Activated CD8-positive, alpha-beta memory T cell treated with anti-CD3 and anti-CD28 coated beads, Interleukin-2, amount 10 ng/mL, durations not matched to agents 7 days and 5 days (primary cell): ENCODE measurements at places on chromosomes 11 and 22. TPM values are rescaled to one million over a fixed set of nuclear protein-coding genes. Genes with fewer than 3 reads are reported as not detected.

GRCh38 chr11:89613911-89614310 is 96.2 kb upstream of the TRIM77 start:
- no peak for DNase-seq

CENATAC gene
- 47.1 TPM for total RNA-seq

DNA sequence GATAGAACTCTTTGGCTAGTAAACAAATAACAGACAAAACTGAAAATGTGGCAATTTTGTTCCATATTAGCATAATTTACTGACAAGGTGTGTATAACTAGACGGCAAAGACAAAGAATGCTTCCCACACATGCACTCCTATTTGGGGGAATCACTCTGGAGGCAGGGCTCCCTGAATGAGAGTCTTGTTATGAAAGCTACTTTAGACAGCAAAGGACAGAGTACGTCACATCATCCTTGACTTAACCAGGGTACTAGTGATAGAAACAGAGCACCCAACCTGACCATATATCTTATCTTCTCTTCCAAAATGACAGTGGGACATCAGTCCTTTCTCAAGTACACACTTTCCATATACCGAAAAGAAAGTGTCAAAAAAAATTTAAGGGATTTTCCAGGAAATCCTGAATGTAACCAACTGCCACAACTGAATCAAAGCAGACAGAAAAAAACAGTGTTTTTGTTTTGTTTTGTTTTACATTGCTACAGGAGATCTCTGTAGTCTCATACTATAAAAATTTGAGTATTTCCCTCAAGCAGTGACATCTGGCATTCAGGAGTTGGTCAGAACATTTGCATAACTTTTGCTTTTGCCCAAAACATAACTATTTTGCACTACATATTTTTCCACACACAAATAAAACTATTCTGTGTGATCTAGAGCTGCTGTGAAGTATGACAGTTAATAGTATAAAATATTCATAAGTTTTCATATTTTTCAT is 98.9 kb downstream of the ARHGAP20 start:
- DNase-seq = no peak

- no peak for DNase-seq
Measured at GRCh38 chr11:94275961-94276360, 28.4 kb upstream of the IZUMO1R start.

DNA sequence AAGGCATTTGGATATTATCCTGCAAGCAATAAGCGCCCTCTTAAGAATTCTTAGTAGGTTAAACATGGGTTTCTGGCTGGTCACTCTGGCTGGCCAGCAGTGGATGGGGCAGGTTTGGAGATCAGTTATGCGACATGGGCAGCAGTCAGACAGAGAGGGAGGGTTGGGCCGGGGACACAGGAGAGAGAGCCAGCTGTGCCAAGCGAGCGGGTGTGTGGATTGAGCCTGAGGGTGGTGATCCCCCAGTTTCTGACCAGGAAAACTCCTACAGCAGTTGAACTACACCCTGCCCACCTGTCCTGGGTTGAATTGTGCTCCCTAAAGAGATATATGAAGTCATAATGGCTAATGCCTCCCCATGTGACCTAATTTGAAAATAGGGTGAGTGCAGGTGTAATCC is 671.2 kb downstream of the TBC1D22A start:
- DNase-seq = no peak

RFPL1 gene
- total RNA-seq = not detected

INCENP gene
- 176 TPM for total RNA-seq

- DNase-seq = no peak
Measured at GRCh38 chr22:23565305-23565914, 14.7 kb downstream of the IGLL1 start.

DNA sequence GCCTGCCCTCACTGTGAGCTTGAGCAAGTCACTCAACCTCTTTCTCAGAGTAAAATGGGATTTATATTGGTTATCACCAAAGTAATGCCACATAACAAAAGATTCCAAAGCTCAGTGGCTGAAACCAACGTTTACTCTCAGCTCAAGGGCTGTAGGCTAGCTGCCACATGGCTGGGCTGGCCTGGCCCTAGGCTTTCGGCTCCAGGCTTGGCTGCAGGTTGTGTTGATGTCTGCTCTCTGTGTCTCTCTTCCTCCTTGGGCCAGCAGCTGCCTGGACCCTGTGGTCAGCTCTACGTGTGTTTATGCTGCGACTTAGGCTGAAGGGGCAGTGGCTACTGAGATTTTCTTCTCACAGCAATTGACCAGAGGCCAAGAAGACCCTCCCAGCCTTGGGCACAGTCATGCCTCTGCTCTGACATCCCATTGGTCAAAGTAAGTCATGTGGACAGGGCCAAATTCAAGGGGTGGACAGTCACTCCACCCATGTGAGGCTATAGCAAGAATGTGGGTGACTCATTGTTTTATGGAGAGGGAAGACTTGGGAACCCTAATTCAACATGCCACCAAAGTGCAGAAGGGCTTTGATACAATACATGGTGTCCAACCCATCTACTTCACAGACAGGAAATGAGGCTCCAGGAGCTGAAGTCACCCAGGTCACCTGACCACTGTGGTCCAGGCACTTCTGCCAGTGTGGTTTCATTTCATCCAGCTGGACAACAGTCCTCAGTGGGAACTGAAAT is 90.6 kb downstream of the TSPAN18 start:
- no peak for DNase-seq

SYT12 gene
- not detected for total RNA-seq

TMEM121B gene
- not detected for total RNA-seq

ASRGL1 gene
- 3.7 TPM for total RNA-seq
